ENCODE measurements at places on chromosomes 3 and 15.

- no peak for DNase-seq
Measured at GRCh38 chr15:63000706-63001105, 41.8 kb upstream of the TPM1 start.

DNA sequence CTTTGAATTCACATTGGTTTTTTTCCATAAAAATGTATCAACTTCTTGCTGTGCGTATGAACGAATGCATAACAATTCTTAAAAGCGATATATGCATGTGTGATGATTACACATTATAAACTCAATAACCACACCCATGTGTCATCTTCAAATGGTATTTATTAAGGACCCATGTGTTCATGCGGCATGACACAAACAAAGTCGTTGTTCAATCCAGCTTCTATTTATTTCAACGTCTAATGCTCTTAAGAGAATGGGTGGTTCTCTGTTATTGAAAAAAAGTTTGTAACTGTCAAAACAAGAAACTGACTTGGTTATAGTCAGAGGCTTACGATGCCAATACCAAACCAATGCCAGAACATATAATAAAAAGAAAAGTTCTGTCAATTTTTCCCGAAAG lies 195.9 kb downstream of the FOXP1 start:
- DNase-seq, result no peak

DNA sequence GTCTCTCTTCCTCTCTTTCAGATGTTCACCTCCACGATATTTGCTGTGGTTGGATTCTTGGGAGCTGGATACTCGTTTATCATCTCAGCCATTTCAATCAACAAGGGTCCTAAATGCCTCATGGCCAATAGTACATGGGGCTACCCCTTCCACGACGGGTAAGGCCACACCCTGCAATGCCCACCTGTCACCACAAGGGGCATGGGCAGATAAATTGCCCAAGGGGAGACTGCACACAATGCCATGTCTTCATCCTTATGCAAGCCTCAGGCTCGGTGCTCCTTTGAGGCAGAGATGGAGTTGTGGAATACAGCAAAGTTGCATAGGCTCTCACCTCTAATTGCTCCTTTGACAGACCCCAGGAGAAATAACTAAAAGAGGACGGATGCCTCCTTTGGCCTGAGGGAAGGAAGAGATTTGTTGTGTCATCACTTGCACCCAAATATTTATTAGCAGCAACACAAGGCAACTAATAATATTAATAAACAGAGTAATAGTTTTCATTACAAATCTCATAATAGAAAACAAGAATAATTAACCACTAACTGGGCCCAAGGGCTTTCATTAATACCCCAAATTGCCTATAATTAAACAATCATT lies 13.2 kb downstream of the TM4SF4 start:
- DNase-seq, result no peak

DNA sequence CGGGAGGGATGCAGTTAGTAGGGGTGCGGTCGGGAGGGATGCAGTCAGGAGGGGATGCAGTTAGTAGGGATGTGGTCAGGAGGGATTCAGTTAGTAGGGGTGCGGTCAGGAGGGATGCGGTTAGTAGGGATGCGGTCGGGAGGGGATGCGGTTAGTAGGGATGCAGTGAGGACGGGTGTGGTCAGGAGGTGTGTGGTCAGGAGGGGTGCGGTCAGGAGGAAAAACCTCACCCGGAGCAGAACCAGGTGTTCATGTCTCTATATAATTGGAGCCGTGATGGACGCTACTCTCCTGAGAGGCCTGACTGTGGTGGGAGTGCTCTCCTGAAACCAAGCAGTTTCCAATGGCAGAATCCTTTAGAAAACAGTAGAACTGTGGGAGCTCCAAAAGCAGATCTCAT lies 95.8 kb downstream of the BDH1 start:
- no peak for DNase-seq

DNA sequence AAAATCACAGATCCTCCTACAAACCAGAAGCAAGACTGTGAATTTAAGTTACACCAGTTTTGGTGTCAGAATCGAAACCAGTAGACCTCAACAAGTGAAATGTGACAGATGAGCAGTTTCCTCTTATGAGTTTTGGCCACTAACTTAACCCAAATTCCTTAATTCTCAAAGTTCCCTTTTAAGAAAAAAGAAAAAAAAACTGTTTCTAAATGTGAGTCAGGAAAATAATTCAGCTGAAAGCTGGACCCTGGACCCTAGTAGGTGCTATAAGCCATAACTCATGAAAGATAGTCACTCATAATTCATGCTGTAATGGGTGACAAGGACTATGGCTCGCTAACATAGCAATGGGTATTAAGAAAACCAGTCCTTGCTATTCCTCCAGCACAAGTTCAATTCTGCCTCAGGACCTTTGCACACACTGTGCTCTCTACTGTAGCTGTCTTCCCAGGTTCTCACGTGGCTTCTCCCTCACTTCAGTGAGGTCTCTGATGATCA lies 9.0 kb upstream of the THRB start:
- no peak for DNase-seq

DNA sequence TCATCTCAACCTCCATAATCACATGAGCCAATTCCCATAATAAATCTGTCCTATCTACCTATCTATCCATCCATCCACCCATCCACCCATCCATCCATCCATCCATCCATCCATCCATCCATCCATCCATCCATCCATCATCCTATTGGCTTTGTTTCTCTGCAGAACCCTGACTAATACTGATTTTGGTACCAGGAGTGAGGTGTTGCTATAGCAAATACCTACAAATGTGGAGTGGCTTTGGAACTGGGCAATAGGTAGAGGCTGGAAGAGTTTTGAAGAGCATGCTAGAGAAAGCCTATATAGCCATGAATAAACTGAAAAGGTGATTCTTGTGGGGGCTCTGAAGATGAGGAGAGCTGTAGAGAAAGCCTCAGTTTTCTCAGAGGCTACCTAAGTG lies 88.7 kb upstream of the ANKRD28 start:
- no peak for DNase-seq

DNA sequence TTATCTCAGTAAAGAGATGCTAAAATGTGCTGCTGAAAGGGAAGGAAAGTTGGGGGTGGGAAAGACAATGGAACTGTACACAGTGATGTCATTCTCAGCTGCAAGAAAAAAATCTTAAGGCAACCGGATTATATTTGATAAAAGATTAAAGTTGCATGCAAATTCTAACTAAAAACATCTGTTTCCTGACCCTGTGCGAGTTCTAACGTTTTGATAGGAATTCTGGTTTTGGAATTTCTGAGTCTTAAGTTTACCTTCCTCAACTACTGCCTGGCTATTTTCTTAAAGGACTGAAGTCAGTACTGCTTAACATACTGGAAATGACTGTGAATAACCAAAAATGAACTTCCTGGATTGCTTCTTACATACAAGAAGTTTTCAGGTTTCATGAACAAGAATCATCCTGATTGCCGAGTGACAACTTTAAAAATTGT lies 115.5 kb downstream of the SLC25A26 start:
- no peak for DNase-seq
